Lung (tissue), 17 donors: ENCODE measurements at places on chromosomes 6 and 20.

GRCh38 chr6:109008537-109009235, 86.0 kb downstream of the SESN1 start:
- no peaks in the 10 kb centered on the region for H3K4me1 ChIP-seq
- peak overlapping the region; percentile 98 for H3K27ac ChIP-seq
- H3K36me3 ChIP-seq = peaks cover 2% of the 10 kb centered on the region
- peak; percentile 69 for DNase-seq

DNA sequence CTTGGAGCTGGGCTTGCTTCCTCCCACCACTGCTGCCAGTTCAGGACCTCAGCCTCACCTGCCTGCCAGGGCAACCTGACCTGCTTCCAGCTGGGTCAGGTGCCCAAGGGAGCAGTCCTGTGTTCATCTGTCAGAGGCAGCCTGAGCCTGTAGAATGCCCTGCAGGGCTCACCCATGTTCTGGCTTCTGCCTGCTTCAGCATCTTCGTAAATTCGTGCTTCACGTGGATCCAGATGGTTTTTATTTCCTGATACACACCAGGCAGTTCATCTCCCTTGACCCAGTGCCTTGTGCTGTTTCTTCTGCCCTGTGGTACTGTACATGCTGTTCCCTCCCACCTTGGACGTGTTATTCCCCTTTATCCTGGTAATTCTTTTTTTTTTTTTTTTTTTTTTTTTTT, 50.2 kb downstream of the ARID1B start:
- no peak for DNase-seq
- no peak overlapping the region for H3K4me3 ChIP-seq
- H3K4me1 ChIP-seq = peaks cover 34% of the 10 kb centered on the region
- no peaks in the 10 kb centered on the region for H3K27me3 ChIP-seq
- H3K36me3 ChIP-seq = peaks cover 6% of the 10 kb centered on the region

DNA sequence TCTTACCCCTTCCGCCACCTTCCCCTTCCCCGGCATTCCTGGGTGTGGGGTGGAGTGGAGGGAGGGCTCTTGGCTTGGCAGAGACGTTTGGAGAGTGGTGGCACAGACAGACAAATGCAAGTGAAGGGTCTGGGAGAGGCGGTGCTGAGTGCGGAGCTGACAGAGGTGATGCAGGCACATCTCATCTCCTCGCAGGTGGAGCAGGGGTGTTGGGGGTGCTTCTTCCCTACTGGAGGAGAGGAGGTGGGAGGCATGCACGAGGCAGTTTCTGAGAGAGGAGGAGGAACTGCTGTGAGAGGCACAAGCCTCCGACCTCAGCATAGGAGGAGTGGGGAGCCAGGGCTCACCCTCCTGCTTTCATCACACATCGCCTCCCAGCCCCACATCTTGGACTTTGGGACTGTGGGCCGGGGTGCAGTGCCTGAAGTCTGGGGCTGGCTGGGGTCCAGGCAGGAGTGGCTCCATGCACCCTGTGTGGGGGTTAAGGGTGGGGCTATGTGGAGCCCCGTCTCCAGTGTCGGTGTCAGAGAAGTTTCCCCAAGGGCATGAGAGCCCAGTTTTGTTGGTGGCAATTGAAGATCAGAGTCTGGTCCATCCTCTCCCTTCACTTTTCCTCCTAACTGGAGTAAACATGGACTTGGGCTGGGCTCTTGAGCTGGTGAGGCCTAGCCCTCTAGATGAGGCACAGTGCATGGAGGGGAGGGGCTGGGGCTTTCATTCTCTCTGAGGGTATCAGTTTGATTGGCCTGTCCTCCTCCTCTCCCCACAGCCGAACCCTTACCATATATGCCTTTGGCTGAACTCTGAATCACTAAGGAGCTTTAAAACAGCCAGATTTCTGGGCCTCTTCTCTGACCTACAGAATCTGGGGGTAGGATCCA, 20.2 kb upstream of the SLC22A7 start:
- H3K4me1 ChIP-seq = peaks cover 4% of the 10 kb centered on the region
- no peak for DNase-seq

GRCh38 chr6:121105461-121105860, 228.8 kb downstream of the TBC1D32 start:
- H3K27ac ChIP-seq = no peak overlapping the region
- no peak overlapping the region for H3K4me3 ChIP-seq
- no peak for DNase-seq
- H3K4me1 ChIP-seq = no peaks in the 10 kb centered on the region
- no peaks in the 10 kb centered on the region for H3K27me3 ChIP-seq
- H3K36me3 ChIP-seq = no peaks in the 10 kb centered on the region

GRCh38 chr6:159800141-159800865, at the start of gene PNLDC1:
Gene PNLDC1, plus strand, starts transcription at chr6:159800276. Its CDS starts 32 bp downstream, at chr6:159800308.
- peaks cover 8% of the 10 kb centered on the region for H3K36me3 ChIP-seq
- no peak within 1 kb of the TSS for H3K4me3 ChIP-seq
- H3K27ac ChIP-seq = no peak within 1 kb of the TSS
- no peaks in the 10 kb centered on the region for H3K4me1 ChIP-seq

DNA sequence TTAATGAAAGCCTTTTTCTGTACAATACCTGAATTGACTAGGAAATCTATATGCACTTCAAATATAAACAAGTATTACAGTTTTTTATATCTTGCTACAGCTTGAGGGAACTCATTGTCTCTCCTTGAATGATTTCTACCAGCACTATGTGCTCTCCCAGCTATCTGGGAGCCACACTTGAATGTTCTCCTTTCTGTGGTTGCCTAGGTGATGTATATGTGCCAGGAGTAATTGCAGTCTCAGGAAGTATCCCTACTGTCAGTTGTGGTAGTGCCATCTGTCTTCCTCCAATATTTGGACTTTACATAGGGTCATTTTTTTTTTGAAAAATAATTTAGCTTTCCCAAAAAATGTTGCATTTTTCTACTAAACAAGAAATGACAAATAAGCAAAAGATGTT, 288.0 kb upstream of the PLCB4 start:
- H3K4me1 ChIP-seq = peaks cover 3% of the 10 kb centered on the region
- H3K4me3 ChIP-seq = no peak overlapping the region
- H3K27ac ChIP-seq = no peak overlapping the region
- no peaks in the 10 kb centered on the region for H3K27me3 ChIP-seq
- DNase-seq = no peak
- H3K36me3 ChIP-seq = no peaks in the 10 kb centered on the region

DNA sequence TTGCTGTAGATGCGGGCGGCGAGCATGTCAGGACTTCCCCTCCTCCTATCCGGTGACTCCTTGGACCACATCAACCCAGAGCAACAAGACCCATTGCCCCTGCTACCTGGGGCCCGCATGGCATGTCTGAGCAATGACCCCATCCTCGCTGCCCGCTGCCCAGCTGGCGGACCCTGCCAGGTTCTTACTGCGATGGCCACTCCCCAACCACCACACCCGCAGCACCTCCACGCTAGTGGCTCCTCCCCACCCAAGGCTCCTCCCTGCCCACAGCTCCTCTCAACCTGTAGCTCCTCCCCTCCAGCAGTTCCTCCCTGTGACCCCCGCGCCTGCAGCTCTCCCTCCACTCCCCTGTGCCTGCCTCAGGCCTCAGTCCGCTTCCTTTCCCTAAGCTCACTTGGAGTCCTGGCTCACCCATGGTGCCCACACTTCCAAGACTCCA, 17.6 kb upstream of the SERPINB9 start:
- no peak overlapping the region for H3K4me3 ChIP-seq
- no peak overlapping the region for H3K27ac ChIP-seq
- H3K36me3 ChIP-seq = no peaks in the 10 kb centered on the region
- no peak for DNase-seq
- H3K4me1 ChIP-seq = peaks cover 6% of the 10 kb centered on the region

DNA sequence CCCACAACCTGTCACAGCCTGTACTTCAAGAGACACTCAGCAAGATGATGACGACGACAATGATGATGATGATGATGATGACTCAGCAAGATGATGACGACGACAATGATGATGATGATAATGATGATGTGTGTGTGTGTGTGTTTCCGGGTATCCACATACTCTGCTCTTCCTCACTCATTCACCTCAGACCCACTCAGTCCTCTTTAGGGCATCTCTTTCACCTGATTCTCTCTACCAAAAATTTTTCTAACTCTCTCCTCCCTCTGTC, 1.2 kb upstream of the EIF6 start:
- H3K27ac ChIP-seq = no peak overlapping the region
- no peaks in the 10 kb centered on the region for H3K36me3 ChIP-seq
- no peaks in the 10 kb centered on the region for H3K4me1 ChIP-seq
- no peak for DNase-seq

- no peak overlapping the region for H3K27ac ChIP-seq
- H3K27me3 ChIP-seq = no peaks in the 10 kb centered on the region
- H3K36me3 ChIP-seq = no peaks in the 10 kb centered on the region
- no peak overlapping the region for H3K4me3 ChIP-seq
- peak; percentile 30 for DNase-seq
Observed at GRCh38 chr6:164897523-164898235, 411.7 kb downstream of the C6orf118 start.

DNA sequence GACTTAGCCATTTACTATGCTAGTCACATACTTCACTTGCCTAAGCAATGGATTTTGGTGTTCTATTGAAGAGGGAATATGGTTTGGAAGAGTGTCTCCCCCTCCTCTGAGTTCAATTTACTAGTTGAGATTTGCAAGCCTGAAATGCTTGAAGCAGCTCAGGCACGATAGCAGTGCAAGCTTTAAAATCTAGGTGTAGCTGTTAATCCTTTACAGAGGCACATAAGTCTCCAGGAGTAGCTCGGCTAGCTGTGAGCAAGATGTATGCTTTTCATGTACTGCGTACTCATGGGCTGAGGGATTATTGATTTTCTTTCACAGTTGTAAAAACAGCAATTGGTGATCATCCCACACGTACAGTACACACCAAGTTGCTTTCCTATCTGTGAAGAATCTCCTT, 726 bp downstream of the FLRT3 start:
- H3K36me3 ChIP-seq = no peaks in the 10 kb centered on the region
- H3K4me1 ChIP-seq = no peaks in the 10 kb centered on the region
- H3K4me3 ChIP-seq = peak overlapping the region; percentile 49
- DNase-seq = peak; percentile 69

DNA sequence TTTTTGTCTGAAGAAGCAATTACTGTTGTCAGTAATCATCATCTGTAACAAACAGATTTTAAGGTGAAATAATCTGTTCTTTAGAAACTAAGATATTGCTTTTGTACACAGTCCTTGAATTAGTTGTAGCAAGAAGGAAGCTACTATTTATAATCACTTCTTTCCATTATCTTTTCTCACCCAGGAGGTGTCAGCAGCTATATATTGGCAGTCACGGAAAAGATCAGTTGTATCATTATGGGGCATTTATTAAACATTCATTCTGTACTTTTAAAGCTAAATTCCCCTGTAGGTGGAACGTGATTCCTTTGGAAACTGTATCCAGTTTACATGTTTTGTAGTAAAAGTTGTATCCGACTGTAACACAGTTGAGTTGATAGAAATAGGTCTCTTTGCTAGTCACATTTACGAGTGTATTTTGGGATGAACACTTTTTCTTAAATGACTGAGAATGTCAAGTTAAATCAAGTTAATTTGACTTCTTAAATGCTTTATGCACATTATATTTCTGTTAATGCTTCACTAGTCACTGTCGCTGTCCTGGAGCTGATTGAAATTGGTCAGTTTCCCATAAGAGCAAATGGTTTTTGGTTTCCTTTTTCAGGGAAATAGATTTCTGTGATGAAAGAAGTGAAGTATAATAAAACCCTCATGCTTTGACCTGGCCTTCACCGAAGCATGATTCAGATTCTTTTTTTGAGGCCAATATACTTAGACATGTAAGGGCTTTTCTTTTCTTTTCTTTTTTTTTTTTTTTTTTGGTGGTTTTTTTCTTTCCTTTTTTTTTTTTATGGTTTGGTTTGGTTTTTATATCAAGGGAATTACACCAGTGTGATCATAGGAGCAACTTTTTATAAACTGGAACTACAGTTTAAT, 5.1 kb downstream of the QKI start:
- no peaks in the 10 kb centered on the region for H3K27me3 ChIP-seq
- no peaks in the 10 kb centered on the region for H3K36me3 ChIP-seq
- DNase-seq = no peak
- no peak overlapping the region for H3K4me3 ChIP-seq
- H3K4me1 ChIP-seq = peaks cover 44% of the 10 kb centered on the region
- peak overlapping the region; percentile 88 for H3K27ac ChIP-seq

GRCh38 chr6:3905945-3906845, 57.0 kb downstream of the FAM50B start:
- H3K4me1 ChIP-seq = peaks cover 13% of the 10 kb centered on the region
- no peak overlapping the region for H3K4me3 ChIP-seq
- peak; percentile 59 for DNase-seq
- H3K27ac ChIP-seq = no peak overlapping the region
- no peaks in the 10 kb centered on the region for H3K27me3 ChIP-seq
- H3K36me3 ChIP-seq = no peaks in the 10 kb centered on the region

DNA sequence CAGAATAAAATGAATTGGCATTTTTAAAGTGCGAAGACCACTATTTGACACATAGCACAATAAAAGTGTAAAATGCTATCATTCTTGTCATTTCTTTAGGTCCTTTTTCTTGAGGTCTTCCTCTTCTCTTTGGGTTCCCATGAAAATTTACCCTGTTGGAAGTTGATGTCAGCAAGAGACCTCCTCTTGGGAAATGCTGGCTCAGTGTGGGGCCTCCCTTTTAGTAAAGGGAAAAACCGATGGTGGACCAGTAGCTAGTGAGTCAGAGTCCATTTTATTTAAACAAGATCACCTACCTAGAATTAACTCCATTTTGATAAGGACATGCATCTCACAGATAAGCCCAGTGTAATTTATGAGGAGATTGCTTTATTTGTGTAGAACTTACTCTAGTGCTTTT, 37.7 kb upstream of the HLA-C start:
- H3K36me3 ChIP-seq = no peaks in the 10 kb centered on the region
- DNase-seq = no peak
- no peak overlapping the region for H3K4me3 ChIP-seq
- no peak overlapping the region for H3K27ac ChIP-seq
- H3K4me1 ChIP-seq = peaks cover 1% of the 10 kb centered on the region
- H3K27me3 ChIP-seq = peaks cover 37% of the 10 kb centered on the region

- H3K27ac ChIP-seq = no peak overlapping the region
- H3K27me3 ChIP-seq = no peaks in the 10 kb centered on the region
- H3K4me3 ChIP-seq = no peak overlapping the region
- no peaks in the 10 kb centered on the region for H3K4me1 ChIP-seq
Observed at GRCh38 chr6:132270726-132271402, 130.4 kb downstream of the MOXD1 start.

DNA sequence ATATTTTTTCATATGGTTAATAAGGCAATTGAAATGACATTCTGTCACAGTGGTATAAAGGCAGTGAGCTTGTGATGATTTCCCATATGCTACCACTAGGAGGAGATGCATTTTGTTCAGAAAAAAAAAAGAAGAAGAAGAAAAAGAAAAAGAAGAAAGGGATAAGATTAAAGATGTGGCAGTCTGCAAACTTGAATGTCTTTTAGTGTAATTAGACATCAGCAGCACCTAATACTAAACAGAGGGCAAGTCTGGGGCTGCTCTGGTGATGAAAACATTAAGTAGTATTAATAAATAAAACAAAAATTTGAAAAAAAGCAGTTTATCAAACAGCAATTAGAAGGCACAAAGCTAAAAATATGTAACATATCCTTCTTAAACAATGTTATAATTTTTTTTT, 95.4 kb upstream of the DEFB112 start:
- H3K4me1 ChIP-seq = no peaks in the 10 kb centered on the region
- H3K4me3 ChIP-seq = no peak overlapping the region
- H3K27me3 ChIP-seq = no peaks in the 10 kb centered on the region
- H3K36me3 ChIP-seq = no peaks in the 10 kb centered on the region
- H3K27ac ChIP-seq = no peak overlapping the region
- DNase-seq = peak; percentile 44
